Lung microvascular endothelial cell (primary cell): ENCODE measurements at places on chromosomes 6 and 20. TPM values are rescaled to one million over a fixed set of nuclear protein-coding genes. Genes with fewer than 3 reads are reported as not detected.
A peak's percentile ranks its signal among the peaks of the same experiment; 100 is the strongest.

Gene HCRTR2
- total RNA-seq, result not detected in 2 replicates

Gene SLC26A8
- not detected in 2 replicates for total RNA-seq

Gene DNMT3B
- 0.60 and 1.3 TPM in 2 replicates for total RNA-seq

Gene HLA-DPA1
- total RNA-seq, result 3.0 and 10.5 TPM in 2 replicates

Gene CCHCR1
- 7.7 and 8.7 TPM in 2 replicates for total RNA-seq

Gene POM121L2
- total RNA-seq, result not detected in 2 replicates

Gene OLIG3
- total RNA-seq, result not detected in 2 replicates

Gene CHRNA4
- total RNA-seq, result 0.20 TPM in 1 of 2 replicates, not detected in the other

GRCh38 chr20:64115171-64115911 is 8.0 kb upstream of the NPBWR2 start:
- no peak for DNase-seq

- no peak for DNase-seq
These were observed 50.8 kb upstream of the TAGAP start for GRCh38 chr6:159095616-159096015.

DNA sequence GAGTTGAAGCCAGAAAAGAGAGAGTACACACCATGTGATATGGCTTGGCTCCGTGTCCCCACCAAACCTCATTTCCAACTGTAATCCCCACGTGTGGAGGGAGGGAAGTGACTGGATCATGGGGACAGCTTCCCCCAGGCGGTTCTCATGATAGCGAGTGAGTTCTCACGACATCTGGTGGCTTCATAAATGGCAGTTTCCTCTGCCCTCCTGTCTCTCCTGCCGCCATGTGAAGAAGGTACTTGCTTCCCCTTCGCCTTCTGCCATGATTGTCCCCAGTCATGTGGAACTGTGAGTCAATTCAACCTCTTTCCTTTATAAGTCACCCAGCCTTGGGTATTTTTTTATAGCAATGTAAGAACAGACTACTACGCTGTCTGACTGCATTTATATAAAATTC is 40.3 kb downstream of the TAF4 start:
- peak; percentile 81 for DNase-seq

- DNase-seq, result no peak
These were observed 372.6 kb downstream of the QKI start for GRCh38 chr6:163786995-163787671.

GRCh38 chr6:15062516-15063252 is 183.2 kb upstream of the JARID2 start:
- DNase-seq, result no peak

DNA sequence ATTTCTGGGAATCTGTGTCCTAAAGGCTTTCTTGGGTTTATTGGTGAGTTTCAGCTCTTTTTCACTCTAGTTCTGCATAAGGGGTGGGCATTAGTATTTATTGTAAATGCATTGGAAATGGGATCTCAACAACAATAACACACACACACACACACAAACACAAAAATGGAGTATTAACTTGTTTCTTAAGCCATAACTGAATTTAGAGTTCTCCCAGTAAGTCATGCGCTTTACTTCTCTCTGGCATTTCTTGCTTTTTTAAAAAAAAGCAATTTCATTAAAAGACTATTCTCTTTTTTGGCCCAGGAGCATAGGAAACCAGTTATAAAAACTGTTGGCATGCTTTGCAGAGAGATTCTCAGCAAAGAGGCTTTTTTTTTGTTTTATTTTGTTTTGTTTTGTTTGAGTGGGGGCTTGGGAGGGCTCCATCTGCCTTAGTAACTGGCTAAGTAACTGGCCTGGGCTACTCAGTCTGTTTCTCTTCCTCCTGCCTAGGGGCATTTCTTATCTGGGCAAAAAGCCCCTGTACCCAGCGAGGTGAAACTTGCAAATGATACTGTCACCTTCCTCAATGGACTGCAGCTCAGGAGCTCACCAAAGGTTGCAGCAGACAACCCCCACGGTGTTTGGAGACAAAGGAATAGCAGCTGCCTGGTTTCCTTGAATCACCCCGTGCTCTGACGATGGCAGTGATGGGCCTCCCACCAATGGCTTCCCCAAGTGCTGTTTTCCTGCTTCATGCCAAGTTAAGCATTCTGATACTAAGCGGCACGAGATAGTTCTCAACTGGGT is 128.5 kb downstream of the BCAS1 start:
- DNase-seq, result no peak

GRCh38 chr20:50415516-50416268 is 94.5 kb upstream of the PTPN1 start:
- DNase-seq, result peak; percentile 97

GRCh38 chr6:41524634-41525011 is 21.6 kb upstream of the FOXP4 start:
- no peak for DNase-seq

GRCh38 chr6:82385546-82385945 is 21.9 kb downstream of the TPBG start:
- DNase-seq, result no peak

DNA sequence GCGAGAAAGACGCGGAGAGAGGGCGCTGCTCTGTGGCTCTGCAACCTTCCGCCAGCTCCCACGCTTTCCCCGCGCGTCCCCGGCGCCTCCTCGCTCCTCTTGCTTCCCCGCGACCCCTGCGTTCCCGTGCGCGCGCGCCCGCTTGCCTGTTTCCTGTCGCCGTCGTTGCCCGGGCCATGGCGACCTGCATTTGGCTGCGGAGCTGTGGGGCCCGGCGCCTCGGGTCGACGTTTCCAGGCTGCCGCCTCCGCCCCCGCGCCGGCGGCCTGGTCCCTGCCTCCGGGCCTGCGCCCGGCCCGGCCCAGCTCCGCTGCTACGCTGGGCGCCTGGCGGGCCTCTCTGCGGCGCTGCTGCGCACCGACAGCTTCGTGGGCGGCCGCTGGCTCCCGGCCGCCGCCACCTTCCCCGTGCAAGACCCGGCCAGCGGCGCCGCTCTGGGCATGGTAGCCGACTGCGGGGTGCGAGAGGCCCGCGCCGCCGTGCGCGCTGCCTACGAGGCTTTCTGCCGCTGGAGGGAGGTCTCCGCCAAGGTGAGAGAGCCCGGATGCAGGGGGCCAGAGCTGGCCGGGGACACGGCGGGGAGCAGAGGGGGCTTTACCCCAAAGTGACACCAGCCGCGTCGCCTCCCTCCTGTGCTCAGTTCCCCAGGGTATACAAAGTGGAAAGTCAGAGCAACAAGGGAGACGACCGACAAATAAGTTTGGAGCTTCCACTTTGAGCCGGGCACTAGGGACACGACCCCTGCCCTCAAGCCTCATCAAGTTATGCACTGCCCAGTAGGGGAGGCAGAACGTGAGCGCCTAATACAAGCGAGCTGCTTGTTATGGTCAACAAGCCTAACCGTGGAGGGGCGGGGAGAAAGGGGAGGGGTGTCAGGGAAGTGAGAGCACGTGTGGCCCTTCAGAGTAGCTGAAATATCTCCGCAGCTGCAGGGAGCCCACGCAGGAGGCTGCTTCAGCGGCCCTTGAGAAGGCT is at the start of gene ALDH5A1:
ALDH5A1 (plus strand) TSS at position 149 of the 975 bp plus-strand sequence; CDS start at position 177, 28 bp downstream.
- DNase-seq, result peak; percentile 72

DNA sequence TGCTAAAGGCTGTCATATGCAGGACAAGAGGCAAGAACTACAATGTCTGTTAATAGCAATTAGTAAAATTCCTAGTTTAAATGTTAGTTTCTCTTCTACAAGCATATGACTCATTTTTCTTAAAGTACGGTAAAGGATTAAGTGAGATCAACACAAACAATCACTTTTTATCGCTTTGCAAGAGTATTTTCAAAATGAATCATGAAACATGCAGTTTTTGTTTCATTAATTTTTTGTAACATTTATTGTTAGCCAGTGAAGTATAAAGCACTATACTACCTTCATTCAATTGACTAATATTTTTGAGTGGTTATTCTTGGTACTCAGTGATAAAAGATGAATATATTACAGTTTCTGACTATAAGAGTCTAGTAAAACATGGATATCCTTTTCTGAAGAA is 138.6 kb downstream of the AHI1 start:
- DNase-seq, result peak; percentile 37

DNA sequence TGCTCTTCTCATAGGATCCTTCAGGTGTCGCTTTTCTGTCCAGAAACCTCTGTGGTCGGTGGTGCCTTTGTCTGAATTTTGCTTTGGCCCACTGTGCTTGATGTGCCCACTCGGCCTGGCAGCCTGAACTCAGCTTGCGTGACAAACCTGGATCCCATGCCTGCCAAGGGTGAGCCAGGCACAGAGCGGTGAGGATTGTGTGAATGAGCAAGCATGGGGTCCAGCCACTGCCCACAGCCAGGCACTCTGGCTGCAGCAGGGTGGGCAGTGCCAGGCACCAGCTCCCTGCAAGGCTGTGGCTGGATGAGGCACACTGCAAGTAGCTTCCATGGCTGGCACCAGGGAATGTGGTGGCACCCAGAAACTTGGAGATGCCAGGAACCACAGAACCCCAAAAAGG is 110.3 kb downstream of the THEMIS start:
- no peak for DNase-seq

- DNase-seq, result no peak
These were observed 13.3 kb upstream of the RIPOR2 start for GRCh38 chr6:24949020-24949569.

DNA sequence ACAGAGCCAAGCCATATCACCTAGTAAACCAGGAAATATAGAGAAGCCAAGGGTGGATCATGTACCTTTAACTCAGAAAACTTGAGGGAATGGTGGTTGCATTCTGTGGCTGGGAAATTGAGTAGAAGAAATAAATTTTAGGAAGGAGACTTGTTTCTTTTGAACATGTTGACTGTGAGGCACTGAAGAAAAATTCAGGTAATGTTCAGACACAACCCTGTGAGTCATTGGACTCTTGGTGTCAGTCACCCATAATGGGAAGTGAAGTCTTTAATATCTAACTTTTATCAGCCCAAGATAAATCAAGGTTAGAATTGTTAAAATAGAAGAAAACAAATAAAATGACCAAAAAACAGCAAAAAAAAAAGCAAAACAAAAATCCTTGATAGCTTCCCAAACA is 98.8 kb upstream of the GRIK2 start:
- no peak for DNase-seq

DNA sequence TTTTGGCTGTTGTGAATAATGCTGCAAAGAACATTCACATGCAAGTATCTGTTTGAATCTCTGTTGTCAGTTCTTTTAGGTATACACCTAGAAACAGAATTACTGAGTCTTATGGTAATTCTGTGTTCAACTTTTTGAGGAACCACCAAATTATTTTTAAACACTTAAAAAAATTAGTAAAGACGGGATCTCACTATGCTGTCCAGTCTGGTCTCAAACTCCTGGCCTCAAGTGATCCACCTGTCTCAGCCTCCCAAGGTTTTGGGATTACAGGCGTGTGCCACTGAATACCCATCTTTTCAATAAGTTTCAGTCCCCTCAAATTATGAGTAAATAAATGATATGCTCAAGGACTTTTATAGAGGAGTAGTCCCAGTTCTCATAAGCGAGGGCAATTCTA is 17.5 kb downstream of the SPATS1 start:
- DNase-seq, result no peak

- no peak for DNase-seq
These were observed 331 bp upstream of the UFL1 start for GRCh38 chr6:96521306-96521643.

DNA sequence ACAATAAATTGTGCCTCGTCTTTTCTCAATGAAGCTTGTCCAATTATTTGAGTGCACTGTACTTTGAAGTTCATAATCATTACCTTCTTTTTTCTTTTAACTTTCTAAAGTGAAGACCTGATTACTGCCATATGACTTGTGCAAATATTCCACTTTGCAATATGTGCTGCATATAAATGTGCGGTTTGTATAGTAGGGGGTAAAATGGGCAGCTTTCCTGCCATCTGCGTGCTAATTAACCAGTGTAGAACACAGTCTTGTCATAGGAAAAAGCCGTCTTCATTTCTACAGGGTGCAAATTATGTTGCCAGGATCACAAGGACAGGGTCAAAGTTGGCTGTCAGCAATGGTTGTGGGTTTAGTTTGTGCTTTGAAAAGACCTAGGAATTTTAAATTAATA is 397.0 kb downstream of the NKAIN2 start:
- DNase-seq, result no peak

- no peak for DNase-seq
These were observed 45.1 kb upstream of the EEF1A1 start for GRCh38 chr6:73565767-73566485.
